ENCODE measurements at places on chromosomes 3 and 15. TPM values are rescaled to one million over a fixed set of nuclear protein-coding genes. Genes with fewer than 3 reads are reported as not detected.

Gene P2RY14
- 0.26 TPM for polyA plus RNA-seq

Gene TMPRSS7
- polyA plus RNA-seq = not detected

Gene FBLN2
- polyA plus RNA-seq = 48.4 TPM

Gene ARGFX
- not detected for polyA plus RNA-seq

Gene CACNA2D2
- 0.02 TPM for polyA plus RNA-seq

Gene TMEM212
- not detected for polyA plus RNA-seq

Gene ISLR2
- polyA plus RNA-seq = not detected

Gene ZNF80
- not detected for polyA plus RNA-seq

Gene TMEM266
- polyA plus RNA-seq = 0.09 TPM

Gene POLQ
- polyA plus RNA-seq = 4.1 TPM

Gene SLC27A2
- polyA plus RNA-seq = 0.23 TPM

Gene DUOX1
- not detected for polyA plus RNA-seq

Gene TLR9
- not detected for polyA plus RNA-seq

Gene NEK10
- 1.4 TPM for polyA plus RNA-seq

Gene CYP11A1
- 0.05 TPM for polyA plus RNA-seq

Gene SLC6A20
- not detected for polyA plus RNA-seq

Gene ROPN1
- not detected for polyA plus RNA-seq

Gene PRTG
- 0.90 TPM for polyA plus RNA-seq

Gene ADGRG7
- not detected for polyA plus RNA-seq

Gene EIF2B5
- 23.8 TPM for polyA plus RNA-seq

Gene STX19
- not detected for polyA plus RNA-seq

Gene SERPINI2
- polyA plus RNA-seq = not detected

Gene SSR3
- polyA plus RNA-seq = 345 TPM

Gene HRG
- not detected for polyA plus RNA-seq

Gene NPAP1
- not detected for polyA plus RNA-seq

Gene APOD
- 1.9 TPM for polyA plus RNA-seq

Gene ZDHHC23
- 1.4 TPM for polyA plus RNA-seq

Gene CFAP91
- polyA plus RNA-seq = 0.10 TPM

Gene GOLGA8J
- polyA plus RNA-seq = not detected

Gene LRRC31
- not detected for polyA plus RNA-seq

Gene ARHGAP11A
- 21.7 TPM for polyA plus RNA-seq

Gene CNTN3
- polyA plus RNA-seq = 4.3 TPM

Gene ITGA11
- 21.5 TPM for polyA plus RNA-seq

Gene STRIT1
- not detected for polyA plus RNA-seq

Gene BCL2A1
- polyA plus RNA-seq = 0.31 TPM

Gene CADPS
- 21.7 TPM for polyA plus RNA-seq

Data from fibroblast of lung (primary cell).